RWPE2 (cell line): ENCODE measurements at places on chromosomes 12 and 14.

DNA sequence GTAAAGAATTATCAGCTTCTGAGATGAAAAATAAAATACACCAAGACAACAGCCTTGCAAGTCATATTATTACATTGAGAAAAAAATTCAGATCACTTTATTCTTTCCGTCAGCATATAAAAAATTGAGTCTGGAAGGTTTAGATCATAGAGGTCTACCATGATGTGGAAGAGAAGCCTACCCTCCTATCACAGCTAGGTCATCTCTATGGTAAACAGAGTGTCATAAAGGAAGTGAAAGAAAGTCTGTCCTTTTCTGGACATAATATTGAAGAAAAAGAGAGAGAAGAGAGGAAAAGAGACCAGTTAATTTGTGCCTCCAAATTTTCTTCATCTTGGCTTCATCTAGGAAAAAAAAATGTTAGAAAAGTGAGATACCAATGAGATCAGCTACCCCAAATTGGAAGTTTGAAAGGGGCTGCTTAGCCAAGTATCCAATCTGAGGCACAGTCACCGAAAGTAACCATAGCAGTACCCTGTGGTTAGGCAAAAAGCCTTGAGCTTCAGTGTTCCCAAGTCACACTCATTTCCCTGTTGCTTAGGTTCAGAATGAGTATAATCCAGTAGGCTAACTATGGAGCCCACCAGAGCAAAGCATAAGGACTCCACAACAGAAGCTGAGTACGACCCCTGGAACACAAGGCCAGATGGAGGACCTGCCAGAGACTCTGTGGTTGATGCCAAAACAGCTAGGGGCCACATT is 38.1 kb downstream of the DUSP6 start:
- DNase-seq = no peak

DNA sequence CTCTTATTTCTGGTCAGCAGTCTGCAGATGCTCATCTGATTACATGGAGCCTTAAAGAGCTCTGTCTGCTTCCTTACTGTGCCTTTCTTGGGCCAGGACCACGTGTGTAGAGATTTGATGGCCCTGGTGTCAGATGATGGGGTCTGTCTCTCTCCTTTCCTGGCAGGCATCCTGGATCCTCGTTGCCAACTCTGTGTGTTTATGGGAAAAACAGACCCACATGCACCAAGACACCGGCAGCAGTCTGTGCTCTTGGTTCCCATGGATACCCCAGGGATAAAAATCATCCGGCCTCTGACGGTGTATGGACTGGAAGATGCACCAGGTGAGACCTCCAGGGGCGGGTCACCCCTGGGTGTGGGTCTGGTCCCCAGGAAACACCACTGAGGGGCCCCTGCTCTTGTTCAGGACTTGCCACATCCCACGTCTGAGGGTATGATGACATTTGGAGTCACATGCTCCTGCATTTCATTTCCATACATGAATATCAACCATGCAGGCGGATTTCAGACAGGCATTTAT is 18.5 kb upstream of the ALDH2 start:
- no peak for DNase-seq

DNA sequence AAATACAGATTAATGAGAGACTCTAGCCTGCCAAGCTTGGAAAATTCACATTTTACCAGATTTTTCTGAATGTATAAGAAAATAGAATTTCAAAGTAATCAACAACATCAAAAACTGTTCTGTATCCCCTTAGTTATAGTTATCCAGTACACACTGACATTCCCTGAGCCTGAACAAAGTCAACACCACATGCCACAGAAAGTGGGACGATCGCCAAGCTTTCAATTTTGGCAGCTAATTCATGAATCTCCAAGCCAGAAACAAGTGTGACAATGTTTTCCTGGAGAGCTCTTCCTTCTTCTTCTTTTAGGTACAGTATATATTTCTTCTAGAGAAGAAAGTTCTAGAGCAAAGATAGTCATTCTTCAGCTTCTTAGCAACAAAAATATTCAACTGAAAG is 290.2 kb downstream of the PRKD1 start:
- DNase-seq = no peak

GRCh38 chr14:89952576-89952975 is 2.0 kb downstream of the EFCAB11 start:
- no peak for DNase-seq

- DNase-seq = no peak
Measured at GRCh38 chr12:65368055-65368454, 89.6 kb downstream of the MSRB3 start.

- DNase-seq = no peak
Measured at GRCh38 chr12:63843254-63843720, 1.2 kb upstream of the SRGAP1 start.

GRCh38 chr12:133227281-133227852 is 8.3 kb downstream of the ANHX start:
- DNase-seq = no peak

- DNase-seq = no peak
Measured at GRCh38 chr12:125544960-125545359, 479.7 kb downstream of the AACS start.

- DNase-seq = no peak
Measured at GRCh38 chr14:105974902-105975301, 448.5 kb downstream of the TMEM121 start.

DNA sequence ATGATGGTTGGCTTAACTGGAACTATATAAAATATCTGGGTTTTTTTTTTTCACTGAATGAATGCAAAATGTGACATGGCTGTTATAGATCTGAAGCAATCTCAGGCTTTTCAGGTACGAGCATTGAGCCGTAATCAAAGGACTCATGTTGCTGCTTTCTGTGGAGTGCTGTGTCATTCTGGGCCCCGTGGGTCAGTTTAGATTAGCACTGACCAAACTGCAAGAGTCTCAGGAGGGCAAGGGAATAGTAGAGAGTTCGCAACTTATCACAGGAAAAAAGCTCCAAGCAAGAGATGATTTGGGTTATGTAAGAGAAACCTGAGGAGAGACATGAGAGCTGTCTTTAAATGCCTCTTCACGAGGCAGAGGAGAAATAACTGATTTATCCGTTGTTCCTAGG is 59.1 kb downstream of the UBR7 start:
- no peak for DNase-seq

DNA sequence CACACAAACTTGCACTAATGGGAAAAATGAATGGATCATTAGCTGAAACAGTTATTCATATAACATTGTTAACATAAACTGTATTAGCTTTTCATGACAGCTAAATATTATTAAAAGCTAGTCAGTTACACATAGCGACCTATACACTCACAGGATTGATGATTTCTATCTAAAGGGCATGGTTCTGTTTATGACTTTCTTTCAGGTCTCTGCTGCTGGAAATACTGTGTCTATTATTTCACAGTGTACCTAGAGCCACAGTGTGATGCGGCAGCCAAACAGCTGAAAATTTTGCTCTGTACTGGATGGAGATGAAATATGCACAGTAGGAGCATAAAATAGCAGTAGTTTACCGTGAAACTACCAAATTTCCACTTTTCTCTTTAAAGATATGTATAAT is 341.1 kb downstream of the FSCB start:
- DNase-seq = no peak

- no peak for DNase-seq
Measured at GRCh38 chr14:77059276-77059915, 30.9 kb upstream of the IRF2BPL start.
